A172 (cell line): ENCODE measurements at places on chromosomes 4 and X. TPM values are rescaled to one million over a fixed set of nuclear protein-coding genes. Genes with fewer than 3 reads are reported as not detected.

The FAM53A gene
- 4.1 and 6.0 TPM in 2 replicates for total RNA-seq

The PLAC8 gene
- 2.7 and 6.7 TPM in 2 replicates for total RNA-seq

The SPACA5 gene
- total RNA-seq, result not detected in 2 replicates

The MYOZ2 gene
- 0.10 TPM in 1 of 2 replicates, not detected in the other for total RNA-seq

The PARM1 gene
- total RNA-seq, result not detected in 2 replicates

The GC gene
- not detected in 2 replicates for total RNA-seq

The HPRT1 gene
- total RNA-seq, result 9.2 and 11.8 TPM in 2 replicates

The CNKSR2 gene
- total RNA-seq, result not detected in 2 replicates

The SLBP gene
- total RNA-seq, result 163 and 168 TPM in 2 replicates

The USP26 gene
- total RNA-seq, result not detected in 2 replicates

The ERCC6L gene
- 16.3 and 19.0 TPM in 2 replicates for total RNA-seq

The HSFX4 gene
- not detected in 2 replicates for total RNA-seq

The FRAS1 gene
- total RNA-seq, result 0.81 and 1.2 TPM in 2 replicates

The ZNF280C gene
- 3.3 and 4.6 TPM in 2 replicates for total RNA-seq
